Activated T-helper 1 cell treated with anti-CD3 and anti-CD28 coated beads, Interleukin-12 subunit alpha, Interleukin-12 subunit beta, Interleukin-2, Interleukin-4 antibody, amounts not matched to agents 30 ng/mL and 10 ng/mL and 1 ng/mL, durations not matched to agents 14 hours and 24 hours and 36 hours (primary cell): ENCODE measurements at places on chromosomes 6 and 20. TPM values are rescaled to one million over a fixed set of nuclear protein-coding genes. Genes with fewer than 3 reads are reported as not detected.
A peak's percentile ranks its signal among the peaks of the same experiment; 100 is the strongest.

DEFB124 gene
- total RNA-seq = not detected in 2 replicates

EYS gene
- not detected in 2 replicates for total RNA-seq

SLC4A11 gene
- 3.2 and 3.3 TPM in 2 replicates for total RNA-seq

TEAD3 gene
- total RNA-seq = 1.5 and 2.0 TPM in 2 replicates

TUBB2B gene
- 0.20 and 0.57 TPM in 2 replicates for total RNA-seq

SEL1L2 gene
- total RNA-seq = not detected in 2 replicates

- no peak for DNase-seq
- no peak overlapping the region for H3K27ac ChIP-seq
- peaks cover 11% of the 10 kb centered on the region for H3K4me1 ChIP-seq
- peaks cover 2% of the 10 kb centered on the region for H3K27me3 ChIP-seq
- H3K4me3 ChIP-seq = no peak overlapping the region
Measured at GRCh38 chr6:110951986-110952794, 6.3 kb upstream of the GTF3C6 start.

DNA sequence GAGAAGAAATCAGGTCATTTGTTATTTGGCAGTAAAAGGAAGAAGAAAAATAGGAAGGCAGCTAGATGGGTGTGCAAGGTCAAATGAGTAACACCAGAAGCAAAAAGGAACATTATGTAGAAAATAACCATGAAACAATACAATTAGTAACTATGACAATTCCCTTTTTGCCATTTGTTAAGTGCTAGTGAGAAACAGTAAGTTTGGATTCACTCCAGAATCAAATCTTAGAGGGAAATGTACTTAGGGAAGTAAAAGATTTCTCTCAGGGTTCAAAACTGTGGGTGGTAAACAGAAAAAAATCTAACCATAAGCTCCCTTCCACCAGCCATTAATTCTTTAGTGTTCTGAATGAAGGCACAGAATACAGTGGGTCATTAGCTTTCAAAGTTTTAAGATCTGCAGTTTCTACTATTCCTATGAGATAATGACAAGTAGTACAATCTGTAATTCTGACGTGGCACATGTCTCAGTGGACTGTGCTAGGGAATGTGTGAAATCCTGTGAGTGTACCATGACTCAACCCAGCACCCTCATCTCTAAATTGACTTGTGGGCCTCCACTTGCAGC is 17.1 kb downstream of the REPS1 start:
- no peak for DNase-seq
- H3K36me3 ChIP-seq = peaks cover 6% of the 10 kb centered on the region
- no peak overlapping the region for H3K27ac ChIP-seq
- peaks cover 56% of the 10 kb centered on the region for H3K4me1 ChIP-seq

DNA sequence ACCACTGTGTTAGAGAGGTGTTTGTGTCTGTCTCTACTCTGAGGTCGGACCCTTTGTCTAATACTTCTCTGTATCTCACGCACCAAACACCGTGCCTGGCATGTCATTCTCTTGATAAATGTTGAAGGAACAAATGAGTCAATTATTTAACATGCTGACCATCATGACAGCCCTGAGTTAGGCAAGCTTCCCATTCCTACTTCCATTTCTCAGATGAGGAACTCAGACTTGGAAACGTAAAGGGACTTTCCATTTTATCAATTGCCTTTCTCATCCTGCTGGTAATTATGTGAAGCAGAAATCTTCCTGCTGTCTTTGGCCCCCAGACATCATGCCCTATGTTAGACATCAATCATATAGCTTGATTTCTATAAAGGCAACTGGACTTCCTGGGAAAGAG is 227.0 kb upstream of the ECI2 start:
- no peaks in the 10 kb centered on the region for H3K36me3 ChIP-seq
- DNase-seq = no peak
- no peaks in the 10 kb centered on the region for H3K27me3 ChIP-seq
- no peak overlapping the region for H3K27ac ChIP-seq

DNA sequence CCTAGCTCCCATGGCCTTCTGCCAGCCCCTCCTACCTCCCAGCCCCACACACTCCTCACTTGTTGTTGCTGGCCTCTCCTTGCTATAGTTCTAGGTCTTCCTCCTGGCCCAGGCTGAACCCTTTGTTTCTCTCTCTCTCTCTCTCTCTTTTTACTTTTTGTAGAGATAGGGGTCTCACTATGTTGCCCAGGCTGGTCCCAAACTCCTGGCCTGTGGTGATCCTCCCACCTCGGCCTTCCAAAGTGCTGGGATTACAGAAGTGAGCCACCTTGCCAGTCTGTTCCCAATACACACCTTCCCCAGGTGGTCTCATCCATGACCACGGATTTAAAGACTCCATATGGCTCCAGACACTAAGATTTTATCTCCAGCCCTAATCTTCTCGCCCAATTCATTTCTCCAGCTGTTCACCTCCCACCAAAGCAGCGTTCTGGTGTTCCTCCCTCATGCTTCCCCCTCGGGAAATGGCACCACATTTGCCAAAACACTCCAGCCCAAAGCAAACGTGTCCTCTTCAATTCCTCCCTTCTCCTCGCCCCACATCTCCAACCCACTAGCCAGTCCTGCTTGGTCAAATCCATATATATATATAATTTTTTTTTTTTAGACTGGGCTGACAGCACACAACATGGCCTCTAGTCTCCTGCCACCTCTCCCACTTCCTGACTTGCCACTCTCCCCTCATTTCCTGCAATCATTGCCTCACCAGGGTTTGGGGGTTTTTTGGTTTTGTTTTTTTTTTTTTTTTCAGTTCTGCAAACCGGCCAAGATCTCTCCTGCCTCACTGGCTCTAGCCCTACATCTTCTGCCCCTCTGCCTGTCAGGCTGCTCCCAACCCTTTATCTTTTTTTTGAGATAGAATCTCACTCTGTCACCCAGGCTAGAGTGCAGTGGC is 104.4 kb downstream of the NCR2 start:
- H3K4me3 ChIP-seq = peak overlapping the region; percentile 35
- peak; percentile 25 for DNase-seq
- peaks cover 40% of the 10 kb centered on the region for H3K27me3 ChIP-seq

- peak overlapping the region; percentile 79 for H3K27ac ChIP-seq
- H3K27me3 ChIP-seq = peaks cover 6% of the 10 kb centered on the region
- DNase-seq = no peak
- peaks cover 11% of the 10 kb centered on the region for H3K4me1 ChIP-seq
Measured at GRCh38 chr6:148700741-148701311, 46.0 kb upstream of the UST start.

GRCh38 chr6:127725821-127726220 is 148.8 kb downstream of the C6orf58 start:
- peaks cover 31% of the 10 kb centered on the region for H3K36me3 ChIP-seq
- no peaks in the 10 kb centered on the region for H3K27me3 ChIP-seq
- no peak overlapping the region for H3K27ac ChIP-seq
- no peak overlapping the region for H3K4me3 ChIP-seq

DNA sequence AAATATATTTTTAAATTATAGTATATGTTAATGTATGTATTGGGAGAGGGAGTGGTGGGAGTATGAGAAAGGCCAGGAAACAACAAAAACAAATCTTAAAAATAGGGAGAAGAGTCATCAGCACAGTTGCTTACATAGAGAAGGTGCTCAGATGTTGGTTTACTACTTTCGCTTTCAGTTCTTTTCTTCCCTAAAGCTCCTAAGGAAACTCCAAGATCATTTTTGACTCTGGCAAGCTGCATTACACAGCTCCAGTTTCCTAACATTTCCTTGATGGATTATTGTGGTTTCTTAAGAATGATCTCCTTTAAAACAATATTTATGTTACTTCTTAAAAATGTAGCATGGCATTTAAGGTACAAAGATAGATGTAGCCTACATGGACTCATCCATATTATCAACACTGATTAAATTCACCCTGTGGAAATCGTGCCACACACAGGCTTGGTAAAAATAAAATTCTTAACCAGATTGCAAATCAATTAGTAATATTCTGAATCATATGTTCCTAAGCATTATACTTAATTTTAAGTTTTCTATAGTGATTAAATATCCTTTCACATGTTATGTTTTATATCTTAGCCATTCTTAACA is 118.0 kb upstream of the MAN1A1 start:
- no peaks in the 10 kb centered on the region for H3K27me3 ChIP-seq
- no peak for DNase-seq
- peaks cover 18% of the 10 kb centered on the region for H3K36me3 ChIP-seq
- H3K4me3 ChIP-seq = no peak overlapping the region
- no peak overlapping the region for H3K27ac ChIP-seq

DNA sequence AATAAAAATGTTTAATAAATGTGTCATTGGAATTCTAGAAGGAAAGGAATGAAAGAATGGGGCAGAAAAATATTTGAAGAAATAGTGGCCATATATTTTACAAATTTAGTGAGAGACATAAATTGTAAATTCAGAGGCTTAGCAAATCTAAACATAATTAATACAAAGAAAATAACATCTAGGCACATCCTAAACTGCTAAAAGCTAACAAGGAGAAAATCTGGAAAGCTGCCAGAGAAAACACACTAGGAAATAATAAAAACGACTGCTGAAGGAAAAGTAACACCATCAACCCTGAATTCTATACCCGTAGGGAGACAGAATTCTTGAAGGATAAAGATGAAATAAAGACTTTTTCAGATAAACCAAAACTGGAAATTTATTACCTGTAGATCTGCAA is 23.8 kb downstream of the CYB5R4 start:
- H3K36me3 ChIP-seq = no peaks in the 10 kb centered on the region
- H3K4me3 ChIP-seq = no peak overlapping the region
- H3K27me3 ChIP-seq = no peaks in the 10 kb centered on the region
- H3K27ac ChIP-seq = no peak overlapping the region

DNA sequence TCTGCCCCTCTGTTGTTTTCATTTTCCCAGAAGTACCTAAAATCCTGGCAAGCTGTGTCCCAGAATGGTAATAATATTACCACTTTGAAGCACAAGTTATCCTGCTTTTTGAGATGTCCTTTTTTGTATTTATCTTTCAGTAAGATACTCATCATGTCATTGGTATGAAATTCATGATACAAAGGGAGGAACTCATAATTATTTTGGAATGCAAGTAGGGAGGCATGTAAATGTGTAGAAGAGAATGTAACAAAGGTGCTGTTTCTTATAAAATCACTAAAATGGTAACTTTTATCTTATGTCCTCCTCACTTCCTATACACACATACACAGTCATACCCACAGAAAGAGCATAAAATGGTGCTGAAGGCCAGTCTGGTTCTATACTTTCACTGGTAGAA is 109.9 kb downstream of the CD2AP start:
- H3K36me3 ChIP-seq = peaks cover 23% of the 10 kb centered on the region
- H3K27me3 ChIP-seq = no peaks in the 10 kb centered on the region

GRCh38 chr6:29989211-29989610 is 46.9 kb downstream of the HLA-A start:
- peaks cover 27% of the 10 kb centered on the region for H3K27me3 ChIP-seq
- H3K4me1 ChIP-seq = no peaks in the 10 kb centered on the region
- H3K36me3 ChIP-seq = no peaks in the 10 kb centered on the region
- H3K27ac ChIP-seq = no peak overlapping the region

- H3K36me3 ChIP-seq = no peaks in the 10 kb centered on the region
- no peaks in the 10 kb centered on the region for H3K4me1 ChIP-seq
- no peak overlapping the region for H3K4me3 ChIP-seq
Measured at GRCh38 chr6:17493286-17493685, 99.9 kb downstream of the CAP2 start.

DNA sequence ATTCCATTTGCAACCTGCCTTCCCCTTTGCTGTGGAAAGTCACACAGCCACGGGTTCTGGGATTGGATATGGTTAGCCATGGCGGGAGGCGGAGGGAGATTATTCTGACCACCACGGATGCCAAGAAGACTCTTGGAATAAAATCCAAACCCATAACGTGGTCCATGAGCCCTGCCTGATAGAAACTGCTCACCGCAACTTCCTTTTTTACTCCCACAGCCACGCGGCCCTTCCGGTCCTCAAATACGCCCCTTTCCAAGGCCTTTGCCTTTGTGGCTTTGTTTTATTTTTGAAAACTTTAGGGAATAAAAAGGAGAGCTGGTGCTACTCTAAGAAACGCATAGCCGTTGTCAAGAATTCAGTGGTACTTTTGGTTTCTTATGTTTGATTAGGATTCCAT is 602.5 kb upstream of the CDH4 start:
- H3K4me1 ChIP-seq = no peaks in the 10 kb centered on the region
- no peaks in the 10 kb centered on the region for H3K27me3 ChIP-seq
- DNase-seq = no peak
- H3K36me3 ChIP-seq = no peaks in the 10 kb centered on the region
- no peak overlapping the region for H3K27ac ChIP-seq

DNA sequence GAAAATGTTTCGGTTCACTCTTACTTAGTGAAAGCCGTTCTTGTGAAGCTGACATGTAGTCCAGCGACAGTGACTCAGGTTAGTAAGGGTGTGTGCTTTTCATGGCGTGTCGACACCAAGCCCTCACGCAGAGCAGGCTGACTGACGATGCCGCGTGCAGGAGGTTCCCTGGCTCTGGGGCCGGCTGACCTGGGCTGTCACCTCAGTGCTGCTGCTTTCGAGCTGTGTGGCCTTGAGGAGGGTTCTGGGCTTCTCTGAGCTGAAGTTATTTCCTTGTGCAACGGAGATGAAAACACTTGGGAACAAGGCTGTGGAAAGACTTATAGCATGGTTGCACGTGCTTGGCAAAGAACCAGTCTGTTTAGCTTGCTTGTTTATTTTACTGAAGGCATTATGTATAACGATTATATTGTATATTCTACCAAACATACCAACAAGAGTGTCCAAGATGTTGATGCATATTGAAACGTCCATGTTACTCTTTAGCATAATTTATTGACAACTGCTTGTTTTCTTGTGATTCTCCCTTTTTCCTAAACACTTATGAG is 59.2 kb downstream of the PHACTR3 start:
- peaks cover 1% of the 10 kb centered on the region for H3K27me3 ChIP-seq
- DNase-seq = no peak
- H3K4me1 ChIP-seq = no peaks in the 10 kb centered on the region
- H3K4me3 ChIP-seq = no peak overlapping the region
- H3K36me3 ChIP-seq = no peaks in the 10 kb centered on the region
- H3K27ac ChIP-seq = no peak overlapping the region
